Psoas muscle (tissue), 8 donors: ENCODE measurements at places on chromosomes 1 and 21. TPM values are rescaled to one million over a fixed set of nuclear protein-coding genes. Genes with fewer than 3 reads are reported as not detected.

GBP1 gene
- 1.7 TPM for polyA plus RNA-seq

CYYR1 gene
- polyA plus RNA-seq: 11.6 TPM

PTCH2 gene
- 0.35 TPM for polyA plus RNA-seq

GPA33 gene
- polyA plus RNA-seq: not detected

ARHGEF16 gene
- 0.52 TPM for polyA plus RNA-seq

NRAS gene
- polyA plus RNA-seq: 5.0 TPM

CELSR2 gene
- polyA plus RNA-seq: 6.9 TPM

NBPF4 gene
- polyA plus RNA-seq: not detected

PPM1J gene
- polyA plus RNA-seq: 4.1 TPM

NFASC gene
- polyA plus RNA-seq: 0.75 TPM

HSPA6 gene
- polyA plus RNA-seq: 0.32 TPM

FYB2 gene
- polyA plus RNA-seq: not detected

RNU1-4 gene
- not detected for polyA plus RNA-seq

ADARB1 gene
- polyA plus RNA-seq: 6.4 TPM

USH2A gene
- not detected for polyA plus RNA-seq
